ENCODE measurements at places on chromosomes 5 and 9.

DNA sequence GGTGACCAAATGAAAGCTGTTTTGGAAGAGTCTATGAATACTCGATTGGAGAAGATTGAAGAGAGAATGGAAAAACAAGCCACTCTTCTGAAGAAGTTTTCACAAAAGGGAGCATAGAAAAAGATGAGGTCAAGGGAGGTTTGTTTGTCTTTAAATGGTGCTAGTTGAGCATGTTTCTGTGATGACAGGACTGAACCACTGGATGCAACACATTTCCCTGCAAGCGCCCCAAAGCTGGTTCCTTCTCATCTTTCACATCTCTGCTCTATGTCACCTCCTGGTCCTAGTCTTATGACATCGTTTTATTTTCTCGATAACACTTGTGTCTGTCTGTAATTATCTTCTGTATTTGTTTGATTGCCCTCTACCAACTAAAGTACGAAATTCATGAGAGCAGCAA lies 3.8 kb upstream of the CCDC192 start:
- DNase-seq: no peak

DNA sequence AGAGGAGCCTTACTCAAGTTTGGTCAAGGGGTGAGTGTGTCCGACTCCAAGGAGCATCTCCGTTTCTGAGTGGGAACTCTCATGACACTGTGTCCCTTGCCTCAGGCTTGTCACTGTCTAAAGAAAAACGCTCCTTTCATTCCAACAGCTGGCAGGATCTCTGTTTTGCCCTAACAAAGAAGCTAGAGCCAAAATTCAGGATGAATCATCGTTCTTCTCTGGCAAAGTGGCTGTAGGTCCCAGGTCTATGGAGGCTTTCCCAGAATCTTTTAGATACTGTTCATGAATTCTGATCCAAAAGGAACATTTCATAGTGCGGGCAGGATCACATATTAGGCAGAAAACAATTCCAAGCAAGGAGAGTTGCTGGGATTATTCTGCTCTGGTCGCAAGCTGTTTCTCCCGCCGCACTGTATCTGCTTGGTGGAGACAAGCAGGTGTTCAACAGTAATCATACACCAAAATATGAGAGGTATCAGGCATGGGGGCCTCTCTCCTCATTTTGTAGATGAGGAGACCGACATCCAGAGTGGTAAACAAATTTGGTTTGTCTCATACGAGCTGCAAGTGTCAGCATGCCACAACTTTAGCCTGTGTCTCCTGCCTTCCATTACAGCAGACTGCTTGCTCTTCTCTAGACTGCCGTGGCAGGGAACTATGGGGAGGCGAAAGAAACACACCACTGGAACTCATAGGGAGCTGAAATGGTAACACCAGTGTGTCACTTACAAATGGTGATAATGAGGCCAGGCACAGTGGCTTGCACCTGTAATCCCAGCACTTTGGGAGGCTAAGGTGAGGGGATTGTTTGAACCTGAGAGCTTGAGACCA lies 72.6 kb downstream of the ENTREP1 start:
- no peak for DNase-seq

GRCh38 chr5:127280491-127281220 lies 9.9 kb upstream of the MEGF10 start:
- peak; percentile 6 for DNase-seq

GRCh38 chr5:173785400-173785799 lies 102.7 kb upstream of the CPEB4 start:
- no peak for DNase-seq

DNA sequence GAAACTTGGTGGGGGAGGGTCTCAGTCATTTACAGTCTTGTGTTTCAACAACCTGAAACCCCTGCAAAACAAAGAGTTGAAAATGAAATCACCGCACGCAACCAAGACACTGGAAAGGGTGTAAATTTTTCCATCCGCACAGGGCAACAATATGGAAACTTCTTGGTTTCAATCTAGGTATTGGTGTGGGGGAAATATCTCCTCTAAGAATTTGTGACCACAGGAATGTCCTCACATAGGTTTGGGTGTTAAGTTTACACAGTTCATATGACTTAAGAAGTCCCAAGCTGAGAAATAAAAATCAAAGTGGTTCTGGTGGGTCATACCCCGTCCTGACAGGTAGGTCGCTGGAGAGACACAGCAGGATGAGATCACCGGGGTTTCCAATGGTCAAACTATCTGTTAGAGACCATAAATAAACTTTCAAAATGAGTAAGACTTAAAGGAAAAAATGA lies 51.9 kb upstream of the PIP5K1B start:
- no peak for DNase-seq

GRCh38 chr9:37037503-37038301 lies 3.6 kb upstream of the PAX5 start:
- DNase-seq: no peak

DNA sequence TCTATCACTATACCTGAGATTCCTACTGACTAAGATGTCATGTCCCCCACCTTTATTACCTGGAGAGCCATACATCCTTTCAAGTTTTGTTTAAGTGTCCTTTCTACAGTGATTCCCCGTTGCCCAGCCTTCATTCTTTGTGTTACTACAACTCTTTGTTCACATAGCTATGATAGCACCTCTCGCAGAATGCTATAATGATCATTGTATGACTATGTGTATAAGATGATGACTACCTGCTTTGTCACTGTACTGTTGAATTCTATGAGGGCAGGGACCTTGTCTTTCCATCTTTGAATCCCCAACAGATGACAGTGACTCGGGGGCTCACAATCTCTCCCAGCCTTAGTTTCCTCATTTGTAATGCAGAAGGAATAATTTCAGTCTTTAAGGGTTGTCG lies 361.2 kb downstream of the NPR3 start:
- DNase-seq: no peak

DNA sequence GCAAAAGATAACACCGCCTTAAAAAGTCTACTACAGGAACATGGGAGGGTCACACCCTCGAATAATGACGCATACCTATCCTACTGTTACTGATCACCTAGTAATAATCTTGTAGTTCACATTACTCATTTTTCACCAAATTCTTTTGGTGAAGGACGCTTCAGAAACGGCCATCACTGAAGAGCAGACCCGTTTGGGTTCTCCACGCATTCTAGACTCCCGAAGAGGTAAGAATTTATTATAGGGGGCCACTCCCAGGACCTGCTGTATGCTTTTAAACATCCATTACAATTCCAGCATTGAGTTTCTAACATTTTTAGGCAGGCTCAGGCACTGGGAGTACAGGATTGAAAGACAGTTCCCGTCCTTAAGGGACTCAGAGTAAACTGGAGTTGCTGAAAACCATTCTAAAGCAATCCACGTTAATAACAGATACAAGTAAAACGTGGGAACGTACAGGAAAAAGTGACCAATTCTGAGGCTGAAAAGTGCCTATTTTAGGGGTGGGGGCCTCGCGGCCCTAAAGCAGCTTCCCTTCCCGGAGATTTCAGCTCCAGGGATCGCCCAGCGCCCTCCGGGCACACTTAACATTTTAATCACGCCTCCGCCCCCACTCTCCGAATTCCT lies at the start of gene FER:
TSS of gene FER (plus strand) at position 124 of the 627 bp plus-strand sequence. CDS start 50,286 bp downstream, outside the sequence.
- DNase-seq: no peak

DNA sequence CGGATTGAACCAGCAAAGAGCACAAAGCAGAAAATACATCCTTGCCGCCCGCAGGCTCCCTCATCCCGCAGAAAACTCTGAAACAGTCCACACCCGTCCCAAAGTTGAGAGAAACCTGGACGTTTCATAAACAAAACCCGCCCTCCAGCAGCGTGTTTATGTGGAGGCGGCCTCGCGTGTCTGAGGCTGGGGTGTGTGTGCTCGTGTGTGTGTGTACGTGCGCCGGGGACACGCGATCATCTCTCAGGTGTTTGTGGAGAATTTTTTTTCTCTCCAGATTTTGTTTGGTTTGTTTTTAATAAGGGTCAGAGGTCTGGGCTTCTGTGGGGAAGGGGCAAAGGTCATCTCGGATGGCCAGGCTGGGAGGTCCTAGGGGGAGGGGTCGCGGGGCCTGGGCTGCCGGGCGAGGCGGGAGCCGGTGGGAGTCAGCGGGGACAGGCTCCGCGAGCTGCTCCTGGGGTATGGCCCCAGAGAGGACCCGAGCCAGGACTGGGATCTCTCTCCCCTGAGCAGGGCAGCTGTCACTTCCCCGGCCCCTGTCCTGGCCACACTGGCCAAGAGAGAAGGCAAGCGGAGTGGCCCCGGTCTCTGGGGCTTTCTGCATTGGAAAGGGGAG lies 206.4 kb downstream of the C9orf50 start:
- DNase-seq: no peak

DNA sequence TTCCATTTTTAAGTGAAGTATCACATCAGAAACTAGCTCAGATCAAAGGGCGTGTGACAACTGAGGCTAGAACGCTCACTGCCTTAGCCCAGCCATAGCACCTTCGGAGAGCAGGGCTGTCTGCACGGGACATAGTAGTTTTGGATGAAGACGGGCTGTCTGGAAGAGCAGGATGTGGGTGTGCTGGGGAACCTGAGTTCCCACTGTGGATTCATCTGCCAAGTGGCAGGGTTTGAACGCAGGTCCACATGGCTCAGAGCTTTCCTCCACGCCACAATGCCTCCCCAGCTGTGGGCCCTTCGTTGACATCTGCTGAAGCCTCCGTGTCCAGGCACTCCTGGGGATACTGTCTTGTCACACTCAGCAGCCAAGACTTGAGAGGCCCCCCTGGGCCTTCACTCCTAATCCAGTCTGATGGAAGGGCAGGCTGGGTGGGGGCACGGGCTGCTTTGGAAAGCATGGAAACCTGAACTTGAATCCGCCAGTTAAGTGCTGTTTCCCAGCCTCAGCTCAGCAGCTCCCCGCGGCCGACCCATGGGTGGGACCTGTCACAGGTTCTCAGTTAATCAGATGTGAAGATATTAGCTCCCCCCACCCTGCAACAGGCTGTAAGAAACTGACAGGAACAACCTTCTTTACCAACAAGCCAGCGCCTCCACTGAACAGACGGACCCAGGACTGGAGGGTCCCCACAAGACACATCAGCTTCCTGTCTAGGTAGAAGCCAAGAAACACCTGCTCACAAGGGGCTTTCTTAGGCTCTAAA lies 228.1 kb downstream of the FANCC start:
- no peak for DNase-seq

All from NCI-H1092 (cell line).